ENCODE measurements at places on chromosomes 3 and 15. TPM values are rescaled to one million over a fixed set of nuclear protein-coding genes. Genes with fewer than 3 reads are reported as not detected.

The ZNF502 gene
- 0.77 TPM for total RNA-seq

DNA sequence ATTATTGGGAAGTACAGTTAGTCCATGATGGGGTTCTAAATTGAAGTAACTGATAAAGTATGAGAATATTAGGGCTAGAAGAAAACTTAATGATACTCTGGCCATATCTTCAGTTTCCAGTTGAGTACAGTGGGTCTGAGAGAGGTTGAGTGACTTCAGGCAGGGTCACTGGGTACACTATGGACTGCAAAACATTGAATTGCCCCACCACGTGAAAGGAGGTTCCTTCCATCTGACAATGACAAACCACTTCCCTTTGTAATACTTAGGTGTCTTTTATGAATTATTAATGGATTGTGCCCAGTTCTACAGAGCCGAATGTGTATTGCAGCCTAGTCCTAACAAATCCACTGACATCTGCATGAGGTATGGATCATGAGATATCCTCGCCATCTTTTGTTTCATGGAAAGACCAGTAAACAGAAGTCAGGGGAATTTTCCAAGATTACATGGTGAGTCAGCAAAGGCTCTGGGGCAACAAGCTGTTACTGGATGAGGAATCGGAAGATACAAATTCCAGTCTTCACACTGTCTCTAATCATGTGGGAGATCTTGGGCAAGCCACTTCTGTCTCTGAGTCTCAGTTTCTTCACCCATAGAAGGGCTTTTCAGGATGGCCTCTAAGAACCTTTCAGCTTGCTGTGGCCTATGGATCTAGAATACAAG, 66.5 kb upstream of the BCL6 start:
- no peak for DNase-seq

GRCh38 chr3:133701435-133702358, 40.0 kb upstream of the TOPBP1 start:
- no peak for DNase-seq

The SAMD7 gene
- not detected for total RNA-seq

- DNase-seq = no peak
Observed at GRCh38 chr3:169923189-169923588, 11.8 kb downstream of the SAMD7 start.

DNA sequence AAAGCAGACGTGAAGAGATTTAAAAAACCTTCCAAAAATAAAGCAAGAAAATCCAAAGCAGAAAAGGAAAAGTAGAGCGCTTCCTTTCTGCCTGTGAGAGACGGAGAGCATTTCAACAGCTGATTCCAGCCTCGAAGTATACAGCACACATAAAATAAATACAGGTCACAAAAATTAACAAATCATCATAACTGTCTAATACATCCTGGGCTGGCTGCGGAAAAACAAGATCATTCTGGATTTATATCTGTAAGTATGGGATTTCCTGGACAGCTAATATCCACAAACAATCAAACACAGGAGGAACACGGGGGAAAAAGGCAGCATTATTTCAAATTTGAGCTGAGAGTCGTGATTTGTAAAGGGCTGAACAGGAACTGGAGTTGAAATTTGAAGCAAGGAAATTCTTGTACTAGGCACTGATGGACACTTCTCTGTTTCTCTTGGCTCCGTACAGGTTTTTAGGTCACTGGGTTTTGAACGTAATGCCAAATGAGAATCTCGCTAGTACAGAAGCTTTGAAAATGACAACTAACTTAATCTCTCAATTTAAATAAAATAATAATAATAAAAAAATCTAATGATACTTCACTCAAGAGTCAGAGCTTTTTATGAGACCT, 577.7 kb downstream of the FOXP1 start:
- no peak for DNase-seq
